ENCODE measurements at places on chromosomes 6 and 20.

DNA sequence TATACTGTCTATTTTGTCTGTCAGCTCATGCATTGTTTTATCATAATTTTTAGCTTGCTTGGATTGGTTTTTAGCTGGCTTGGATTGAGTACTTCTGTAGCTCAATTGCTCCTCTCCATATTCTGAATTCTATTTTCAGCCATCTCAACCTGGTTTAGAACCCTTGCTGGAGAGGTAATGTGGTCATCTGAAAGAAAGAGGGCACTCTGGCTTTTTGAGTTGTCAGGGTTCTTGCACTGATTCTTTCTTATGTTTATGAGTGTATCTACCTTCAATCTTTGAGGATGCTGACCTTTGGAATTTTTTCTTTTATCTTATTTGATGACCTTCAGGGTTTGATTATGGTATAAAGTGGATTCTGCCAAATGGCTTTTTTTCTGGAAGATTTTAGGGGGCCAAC lies 632.7 kb upstream of the ID4 start:
- no peak for DNase-seq

DNA sequence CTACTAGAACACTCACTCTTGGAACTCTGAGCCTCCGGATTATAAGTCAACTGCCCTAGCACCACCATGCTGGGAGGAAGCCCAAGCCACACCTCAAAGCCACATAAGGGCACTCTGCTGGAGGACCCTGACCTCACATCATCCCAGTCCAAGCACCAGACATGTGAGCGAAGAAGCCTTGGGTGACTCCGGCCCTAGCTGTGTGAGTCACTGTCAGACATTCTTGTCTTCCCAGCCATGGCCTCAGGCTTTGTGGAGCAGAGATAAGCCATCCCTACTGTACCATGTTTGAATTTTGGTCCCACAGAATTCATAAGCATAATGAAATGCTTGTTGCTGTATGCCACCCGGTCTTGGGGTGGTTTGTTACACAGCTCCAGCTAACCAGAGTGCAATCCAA lies 247.7 kb downstream of the SOD2 start:
- no peak for DNase-seq

GRCh38 chr6:130760006-130760405 lies 67.2 kb upstream of the SMLR1 start:
- peak; percentile 52 for DNase-seq

GRCh38 chr20:19947611-19948264 lies 69.4 kb upstream of the NAA20 start:
- DNase-seq, result no peak

DNA sequence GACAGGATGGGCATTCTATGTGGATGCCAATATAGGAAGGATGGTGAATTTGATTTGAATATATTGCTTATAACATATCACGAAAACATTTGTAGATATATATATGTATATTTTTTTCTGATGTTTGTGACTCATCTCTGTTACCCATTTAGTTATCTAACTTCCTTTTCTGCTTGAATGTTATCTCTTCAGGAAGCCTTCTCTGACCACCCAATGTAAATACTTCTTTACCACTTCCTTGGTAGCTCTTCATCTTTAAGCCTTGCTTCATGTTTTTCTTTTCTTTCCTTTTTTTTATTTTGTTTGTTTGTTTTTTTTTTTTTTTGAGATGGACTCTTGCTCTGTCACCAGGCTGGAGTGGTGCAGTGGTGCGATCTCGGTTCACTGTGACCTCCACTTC lies 260.5 kb upstream of the EPHA7 start:
- no peak for DNase-seq

DNA sequence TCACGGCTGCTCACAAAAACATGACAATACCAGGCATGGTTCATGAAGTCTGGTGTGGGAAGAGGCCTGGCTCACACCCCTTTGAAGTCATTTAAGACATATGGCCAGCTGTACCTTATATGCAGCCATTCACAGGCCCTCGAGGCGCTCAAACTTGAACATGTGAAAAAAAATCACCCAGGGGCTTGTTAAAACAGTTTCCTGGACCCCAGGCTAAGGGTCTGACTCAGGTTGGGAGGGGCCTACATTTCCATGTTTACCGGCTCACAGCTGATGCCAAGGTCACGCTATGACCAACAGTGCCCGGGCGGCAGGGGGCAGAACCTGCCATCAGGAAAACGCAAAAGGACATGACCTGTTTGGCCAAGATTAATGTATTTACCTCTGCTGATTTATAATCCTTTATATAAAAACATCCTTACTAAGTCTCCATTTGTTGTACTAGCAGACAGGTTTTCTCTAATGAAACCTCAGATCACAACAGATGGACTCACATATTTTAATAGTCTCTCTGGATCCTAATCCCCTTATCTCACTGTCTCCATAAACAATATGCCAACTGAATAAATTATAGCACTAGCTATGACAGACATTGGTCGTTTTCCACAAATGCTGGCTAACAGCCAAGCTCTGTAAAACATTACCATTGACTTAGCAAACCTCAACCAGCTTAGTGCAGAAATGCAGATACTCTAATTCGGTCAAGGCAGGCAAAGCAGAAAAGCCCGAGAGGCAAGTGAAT lies 19.9 kb downstream of the EZR start:
- no peak for DNase-seq

DNA sequence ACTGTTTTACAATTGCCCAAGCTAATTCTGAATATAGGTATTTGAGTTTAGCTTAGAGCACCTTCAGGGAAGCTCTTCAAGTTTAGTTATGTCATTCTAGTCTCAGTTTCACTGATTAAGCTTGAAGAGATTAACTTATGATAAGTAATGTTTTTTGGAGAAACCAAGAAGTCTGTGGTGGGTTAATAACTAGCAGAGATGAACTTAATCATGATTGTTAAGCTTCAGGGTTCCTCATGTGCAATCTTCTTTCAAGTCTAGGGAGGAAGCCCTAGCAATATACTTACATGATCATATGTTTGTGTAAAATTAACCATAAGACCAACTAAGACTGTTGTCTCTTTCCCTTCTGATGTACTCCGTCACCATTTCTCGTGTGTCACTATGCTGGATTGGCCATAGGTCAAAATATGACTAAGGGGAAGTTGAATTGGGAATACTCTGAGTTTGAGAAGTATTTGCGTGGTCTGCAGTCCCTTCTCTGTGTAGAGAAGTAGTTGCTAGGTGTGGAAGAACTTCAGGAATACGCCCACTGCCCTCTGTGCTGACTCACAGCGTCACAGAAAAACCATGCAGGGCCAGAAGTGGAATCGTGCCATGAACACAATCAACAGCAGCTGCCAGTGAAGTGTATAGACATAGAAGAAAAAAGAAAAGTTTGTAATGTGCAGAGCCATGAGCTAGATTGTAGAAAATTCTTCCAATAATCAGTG lies 88.3 kb downstream of the SH3BGRL2 start:
- no peak for DNase-seq

DNA sequence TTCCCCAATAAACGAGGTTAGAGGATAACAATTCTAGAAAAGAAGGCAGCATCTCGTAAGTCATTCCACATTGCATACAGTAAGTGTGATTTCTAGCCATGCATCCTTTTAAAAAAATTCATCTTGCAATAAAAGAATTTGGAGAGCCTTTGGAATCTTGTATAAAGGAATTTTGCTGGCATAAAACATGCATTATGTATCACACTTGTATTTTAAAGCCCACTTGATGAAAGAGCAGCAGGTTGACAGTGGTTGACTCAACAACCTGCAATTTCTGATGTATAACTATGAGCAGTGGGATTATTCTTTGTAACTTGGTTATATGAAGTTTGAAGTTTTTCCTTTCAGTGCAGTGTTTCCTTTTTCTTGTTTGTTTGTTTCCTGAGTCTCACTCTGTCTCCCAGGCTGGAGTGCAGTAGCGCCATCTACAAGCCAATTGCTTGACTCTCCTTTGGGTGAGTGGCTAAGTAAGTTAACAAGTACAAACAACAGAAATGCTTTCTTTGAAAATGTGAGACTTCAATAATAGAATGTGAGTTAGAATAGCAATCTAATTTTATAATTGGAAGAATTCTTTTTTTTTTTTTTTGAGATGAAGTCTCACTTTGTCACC lies 39.9 kb downstream of the JARID2 start:
- DNase-seq, result no peak

DNA sequence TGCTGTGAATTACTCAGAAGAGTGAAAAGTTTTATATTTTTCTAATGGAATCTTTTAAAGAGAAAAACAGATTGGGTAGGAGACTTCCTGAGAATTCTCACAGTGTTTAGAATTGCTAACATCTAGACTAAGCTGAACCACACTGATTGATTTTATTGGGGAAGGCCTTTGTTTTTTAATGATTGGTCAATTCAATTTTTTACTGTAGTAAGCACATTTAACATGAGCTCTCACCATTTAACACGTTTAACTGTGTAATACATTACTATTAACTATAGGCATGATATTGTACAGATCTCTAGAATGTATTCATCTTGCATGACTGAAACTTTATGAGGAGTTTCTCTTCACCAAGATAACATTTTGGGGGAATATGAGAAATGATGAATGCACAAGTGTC lies 987.3 kb downstream of the PHF3 start:
- DNase-seq, result no peak

DNA sequence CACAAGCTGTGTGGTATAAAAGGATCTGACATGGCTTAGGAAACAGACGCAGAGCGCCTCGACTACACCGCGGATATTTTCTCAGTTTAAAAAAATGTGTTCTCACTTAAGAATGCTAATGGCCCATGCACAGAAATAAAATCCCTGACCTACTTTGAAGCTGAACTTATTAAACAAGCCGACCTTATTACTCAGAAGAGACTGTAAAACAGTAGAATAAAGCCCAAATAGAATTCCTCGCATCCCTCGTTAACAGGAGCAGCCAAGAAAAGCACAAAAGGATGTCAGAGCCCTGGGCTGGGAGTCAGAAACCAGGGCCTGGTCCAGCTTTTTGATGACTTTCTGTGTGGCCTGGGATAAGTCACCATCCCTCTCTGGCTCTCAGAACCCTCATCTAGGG lies 489.3 kb downstream of the PTPRT start:
- no peak for DNase-seq

- no peak for DNase-seq
These were observed 769.7 kb downstream of the PTPRT start for GRCh38 chr20:42419814-42420532.

DNA sequence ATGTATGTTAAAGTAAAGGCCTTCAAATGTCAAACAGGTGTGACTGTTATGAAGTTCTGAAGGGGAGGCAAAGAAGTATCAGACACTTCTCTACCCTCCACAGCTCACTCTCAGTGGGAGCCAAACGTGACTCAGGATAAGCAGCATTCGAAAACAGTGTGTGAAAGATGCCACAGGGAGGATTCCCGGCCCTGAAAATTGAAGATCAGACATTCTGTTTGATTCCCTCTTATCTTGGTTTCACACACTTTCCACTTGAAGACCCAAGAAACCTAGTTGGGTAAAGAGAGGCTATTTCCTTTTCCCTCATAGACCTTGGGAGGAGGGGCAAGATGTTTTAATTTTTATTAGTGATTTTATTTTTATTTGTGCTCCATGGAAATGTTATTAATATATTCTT lies 164.2 kb upstream of the SUPT3H start:
- DNase-seq, result no peak

DNA sequence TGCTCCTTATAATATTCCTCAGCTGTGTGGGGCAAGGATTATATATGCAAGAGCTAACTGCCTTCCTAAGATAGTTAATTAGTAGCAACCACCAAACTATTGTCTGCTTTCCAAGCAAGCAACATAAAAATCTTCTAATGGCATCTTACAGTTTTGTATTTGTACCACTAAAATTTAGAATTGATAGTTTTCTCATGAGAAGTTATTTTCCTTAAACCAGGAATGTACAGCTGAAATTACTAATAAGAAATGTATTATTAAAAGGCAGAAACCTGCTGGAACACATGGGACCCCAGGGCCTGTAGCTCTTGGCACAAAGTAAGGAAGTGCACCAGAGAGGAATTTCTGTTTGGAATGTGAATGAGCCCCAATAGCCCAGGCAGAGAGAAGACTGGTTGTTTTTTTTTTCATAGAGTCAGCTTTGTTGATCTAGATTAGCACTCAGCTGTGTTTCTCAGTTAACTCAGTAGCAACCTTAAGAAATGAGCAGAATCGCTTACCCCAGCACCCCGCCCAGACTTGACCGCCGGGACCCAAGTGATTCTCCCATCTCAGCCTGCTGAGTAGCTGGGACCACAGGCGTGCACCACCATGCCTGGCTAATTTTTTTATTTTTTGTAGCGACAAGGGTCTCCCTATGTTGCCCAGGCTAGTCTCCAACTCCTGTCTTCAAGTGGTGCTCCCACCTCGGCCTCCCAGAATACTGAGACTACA lies 2.6 kb downstream of the MGME1 start:
- no peak for DNase-seq

DNA sequence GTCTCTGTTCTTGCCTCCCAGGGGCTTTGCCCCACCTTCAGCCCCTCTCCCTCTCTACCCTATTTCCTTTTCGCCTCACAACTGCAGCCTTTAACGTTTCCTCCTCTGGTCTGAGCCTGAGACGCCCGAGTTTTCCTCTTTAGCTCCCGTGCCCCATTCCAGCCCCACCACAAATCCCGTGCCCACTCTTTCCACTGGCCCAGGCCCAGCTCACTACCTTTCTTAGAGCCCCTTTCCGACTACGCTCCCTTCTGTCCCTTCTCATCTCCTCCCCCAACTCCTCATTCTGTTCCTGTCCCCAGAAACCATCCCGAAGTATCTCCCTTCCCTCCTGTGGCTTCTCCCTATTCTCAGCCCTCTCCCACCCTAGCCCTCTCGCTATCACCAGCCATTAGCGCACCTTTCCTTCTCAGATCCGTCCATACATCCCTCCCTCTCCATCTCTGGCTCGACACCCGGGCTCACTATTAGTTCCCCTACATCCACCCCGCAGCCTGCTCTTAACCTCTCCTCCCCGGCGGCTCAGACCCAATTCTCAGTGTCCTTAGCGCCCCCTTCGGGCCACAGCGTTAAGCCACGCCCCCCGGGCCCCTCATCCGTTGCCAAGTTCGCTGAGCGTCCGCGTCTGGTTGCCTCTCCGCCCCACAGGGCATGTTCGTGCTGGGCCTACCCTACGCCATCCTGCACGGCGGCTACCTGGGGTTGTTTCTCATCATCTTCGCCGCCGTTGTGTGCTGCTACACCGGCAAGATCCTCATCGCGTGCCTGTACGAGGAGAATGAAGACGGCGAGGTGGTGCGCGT lies 2.7 kb downstream of the SLC32A1 start:
- no peak for DNase-seq

DNA sequence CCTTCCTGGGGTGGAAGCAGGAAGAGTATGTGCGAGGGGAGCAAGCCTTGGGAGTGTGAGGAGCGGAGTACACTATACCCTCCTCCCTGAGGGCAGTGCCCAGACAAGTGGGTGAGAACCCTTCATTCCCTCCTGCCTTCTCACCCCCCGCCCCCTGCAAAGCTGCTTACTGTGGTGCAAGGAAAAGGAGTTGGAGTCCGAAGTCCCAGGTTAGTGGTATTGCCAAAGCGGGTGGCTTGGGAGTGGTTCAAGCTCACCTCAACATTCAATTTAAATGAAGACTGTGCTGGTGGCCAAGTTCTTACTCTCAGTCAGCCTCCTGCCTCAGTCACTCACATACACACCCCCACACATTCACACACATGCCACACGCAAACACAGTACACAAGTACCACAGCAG lies 74.7 kb upstream of the PRDM1 start:
- no peak for DNase-seq
